Transverse colon (tissue), 4 donors: ENCODE measurements at places on chromosomes 5 and 9. TPM values are rescaled to one million over a fixed set of nuclear protein-coding genes. Genes with fewer than 3 reads are reported as not detected.
A peak's percentile ranks its signal among the peaks of the same experiment; 100 is the strongest.

The STKLD1 gene
- not detected for total RNA-seq

The FAM78A gene
- total RNA-seq, result 2.9 TPM

The RPL37 gene
- 15.1 TPM for total RNA-seq

The PCDHGA4 gene
- total RNA-seq, result 18.0 TPM

The PRKAA1 gene
- total RNA-seq, result 101 TPM

The MRRF gene
- 142 TPM for total RNA-seq

The C9orf153 gene
- total RNA-seq, result 0.48 TPM

The ALDOB gene
- total RNA-seq, result 20.1 TPM

The ZNF354C gene
- 2.0 TPM for total RNA-seq

The PCDHB15 gene
- total RNA-seq, result 1.1 TPM

The SLC4A9 gene
- total RNA-seq, result 0.82 TPM

The SPINK4 gene
- total RNA-seq, result not detected

The GPR150 gene
- not detected for total RNA-seq

The SLC45A2 gene
- total RNA-seq, result 1.6 TPM

The TEX48 gene
- total RNA-seq, result not detected

The MARCOL gene
- total RNA-seq, result not detected

The NTNG2 gene
- 0.27 TPM for total RNA-seq

The PCDHA9 gene
- total RNA-seq, result 0.48 TPM

GRCh38 chr5:2112173-2113025 is 229.7 kb upstream of the IRX4 start:
- no peak for DNase-seq

- DNase-seq, result no peak
Observed at GRCh38 chr9:69385581-69386033, 60.6 kb downstream of the ENTREP1 start.

DNA sequence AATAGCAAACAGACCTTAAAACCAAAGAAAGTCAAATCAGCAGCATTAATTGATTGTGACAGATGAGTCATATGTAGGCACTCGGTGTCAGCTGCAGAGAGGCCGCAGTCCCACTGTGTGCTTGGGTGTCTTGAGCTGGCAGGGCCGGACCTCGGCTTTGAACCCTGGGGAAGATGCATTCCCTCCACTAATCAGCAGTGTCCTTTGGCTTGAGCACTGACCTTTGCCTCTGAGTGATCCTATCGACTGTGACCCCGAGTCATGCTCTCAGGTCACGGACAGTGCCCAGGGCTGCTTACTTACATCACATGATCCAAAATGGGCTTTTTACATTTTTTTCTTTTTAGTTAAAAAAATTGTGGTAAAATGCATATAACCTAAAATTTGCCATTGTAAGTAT is 188.7 kb downstream of the GADD45G start:
- no peak for DNase-seq

GRCh38 chr5:142821733-142822487 is 51.7 kb downstream of the ARHGAP26 start:
- DNase-seq, result no peak

DNA sequence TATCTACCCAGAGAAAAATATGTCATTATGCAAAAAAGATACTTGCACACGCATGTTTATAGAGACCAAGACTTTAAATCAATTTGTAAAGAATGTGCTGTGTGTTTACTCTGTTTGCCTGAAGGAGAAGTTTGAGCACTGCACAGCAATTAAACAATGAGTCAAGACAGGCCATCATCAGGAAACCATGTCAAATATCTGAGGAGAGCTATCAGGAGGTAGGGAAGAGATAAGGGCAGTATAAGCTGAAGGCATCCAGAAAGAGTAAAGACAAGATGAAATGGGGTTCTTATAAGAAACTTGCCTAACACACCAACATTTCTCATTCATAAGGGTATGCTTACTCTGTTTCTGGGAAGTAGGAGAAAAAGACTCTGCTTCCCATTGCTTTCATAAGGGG is 405.8 kb upstream of the PTGER4 start:
- DNase-seq, result no peak

- DNase-seq, result no peak
Observed at GRCh38 chr5:56272765-56273164, 39.6 kb upstream of the ANKRD55 start.

- DNase-seq, result no peak
Observed at GRCh38 chr5:86500947-86501346, 116.8 kb upstream of the COX7C start.

DNA sequence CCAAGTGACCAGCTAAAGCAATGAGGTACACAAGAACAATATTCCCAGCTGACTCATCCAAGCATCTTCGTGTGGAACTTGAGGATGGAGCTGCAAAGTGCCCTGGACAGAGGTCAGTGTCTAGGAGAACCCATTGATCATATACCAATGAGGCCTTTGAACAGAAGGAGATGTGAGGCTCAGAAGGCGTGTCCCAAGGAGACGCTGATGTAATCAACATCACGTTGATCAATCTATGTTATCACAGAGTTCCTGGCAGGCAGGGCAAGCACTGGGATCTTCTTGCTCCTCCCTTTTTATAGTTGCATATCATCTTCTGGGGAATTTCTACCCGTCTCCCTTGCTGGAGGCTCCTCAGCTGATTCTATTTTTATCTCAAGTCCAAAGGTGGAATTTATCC is 163.4 kb downstream of the TRPM6 start:
- peak; percentile 17 for DNase-seq

- no peak for DNase-seq
Observed at GRCh38 chr9:119003882-119004617, 365.2 kb downstream of the BRINP1 start.

- DNase-seq, result no peak
Observed at GRCh38 chr5:150647275-150648251, 7.1 kb downstream of the SYNPO start.

GRCh38 chr5:137760719-137761516 is 6.8 kb upstream of the HNRNPA0 start:
- no peak for DNase-seq

DNA sequence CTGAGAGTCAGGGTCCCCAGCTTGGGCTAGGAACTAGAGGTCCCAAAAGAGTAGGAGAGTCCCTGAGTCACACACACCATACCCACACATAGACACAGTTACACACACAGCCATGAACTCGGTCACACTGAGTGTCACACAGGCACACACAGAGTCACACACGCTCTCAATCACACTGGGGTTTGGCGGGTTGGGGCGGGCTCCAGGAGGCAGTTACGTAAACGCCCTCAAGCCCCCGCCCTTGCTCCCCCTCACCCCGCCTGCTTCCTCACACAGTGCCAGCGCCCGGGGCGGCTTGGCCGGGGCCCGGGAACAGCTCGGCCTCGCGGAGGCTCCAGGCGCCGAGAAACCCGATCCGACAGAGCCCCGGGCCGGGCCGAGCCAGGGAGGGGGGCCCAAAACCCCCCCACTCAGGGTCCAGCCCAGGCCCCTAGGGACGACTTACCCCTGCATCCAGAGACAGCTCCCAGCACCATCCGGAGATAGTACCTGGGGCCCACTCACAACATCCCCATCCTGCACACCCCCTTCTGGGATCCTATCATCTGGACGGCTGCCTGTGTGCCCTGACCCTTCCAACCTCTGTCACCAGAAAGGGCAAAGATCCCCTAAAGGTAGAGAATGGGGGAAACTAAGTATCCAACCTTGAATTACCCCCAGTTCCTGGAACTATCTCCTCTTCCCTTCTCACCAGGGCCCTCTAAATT is 3.5 kb upstream of the CNTFR start:
- DNase-seq, result peak; percentile 56

GRCh38 chr5:61599370-61600122 is 267.5 kb downstream of the ZSWIM6 start:
- DNase-seq, result no peak

GRCh38 chr9:114285166-114285867 is 37.6 kb upstream of the ORM1 start:
- no peak for DNase-seq

- DNase-seq, result no peak
Observed at GRCh38 chr5:127827451-127827850, 124.3 kb downstream of the CCDC192 start.

- no peak for DNase-seq
Observed at GRCh38 chr9:9783211-9783610, 829.6 kb downstream of the PTPRD start.

- no peak for DNase-seq
Observed at GRCh38 chr5:110048491-110048890, 358.8 kb downstream of the MAN2A1 start.

DNA sequence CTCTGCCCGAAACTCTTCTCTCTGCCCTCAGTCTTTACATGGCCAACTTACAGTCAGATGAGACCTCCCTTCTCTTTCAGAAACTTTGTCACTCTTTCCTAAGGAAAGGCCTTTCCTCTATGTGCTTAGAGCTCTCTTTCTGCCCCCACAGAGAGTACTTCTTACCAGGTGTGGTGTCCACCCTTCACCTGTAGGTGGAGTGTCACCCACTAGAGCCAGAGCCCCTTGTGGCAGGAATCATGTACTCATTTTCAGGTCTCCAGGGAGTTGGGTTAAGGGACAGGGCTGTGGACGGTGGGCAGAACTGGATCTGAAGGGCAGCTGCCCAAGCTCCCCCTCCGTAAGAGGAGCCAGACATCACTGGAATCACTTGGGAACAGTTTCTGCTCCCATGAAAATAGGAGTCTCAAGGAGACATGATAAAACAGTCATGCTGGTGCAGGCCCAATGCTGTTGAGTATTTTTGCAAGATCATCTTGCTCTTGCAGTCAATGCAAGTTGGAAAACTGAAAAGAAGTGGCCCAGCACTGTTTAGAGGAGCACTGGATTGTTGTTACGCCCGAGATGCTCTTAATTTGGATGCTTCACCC is 436.7 kb downstream of the ZSWIM6 start:
- DNase-seq, result peak; percentile 9

GRCh38 chr5:131193106-131193505 is 22.4 kb downstream of the LYRM7 start:
- no peak for DNase-seq

GRCh38 chr9:135357863-135358551 is 121.6 kb upstream of the PPP1R26 start:
- DNase-seq, result no peak

- no peak for DNase-seq
Observed at GRCh38 chr5:151298063-151298855, 5.3 kb downstream of the SLC36A3 start.

DNA sequence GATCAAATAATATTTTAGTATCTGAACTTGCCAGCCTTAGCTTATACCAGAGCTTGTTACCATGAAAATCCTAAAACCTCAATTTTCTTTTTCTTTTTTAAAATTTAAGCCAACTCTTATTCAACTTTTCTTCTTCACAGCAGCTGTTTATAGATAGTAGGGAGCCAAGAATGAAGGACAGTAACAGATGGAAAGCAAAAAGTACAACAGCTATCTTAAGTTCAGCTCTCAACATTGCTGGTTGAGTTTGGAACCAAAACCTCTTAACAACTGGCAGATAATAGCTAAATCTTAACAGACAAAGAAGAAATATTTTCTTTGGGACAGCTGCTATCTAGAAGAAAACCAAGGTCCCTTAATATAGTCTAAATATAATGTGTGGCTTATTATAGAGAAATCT is 74.7 kb downstream of the PJA2 start:
- DNase-seq, result no peak

- no peak for DNase-seq
Observed at GRCh38 chr9:129449066-129449465, 171.8 kb downstream of the C9orf50 start.

GRCh38 chr5:108729242-108729615 is 18.5 kb upstream of the FER start:
- no peak for DNase-seq

GRCh38 chr5:54704825-54705224 is 187.3 kb downstream of the SNX18 start:
- no peak for DNase-seq

GRCh38 chr5:117144086-117144485 is 569.5 kb upstream of the SEMA6A start:
- DNase-seq, result no peak

DNA sequence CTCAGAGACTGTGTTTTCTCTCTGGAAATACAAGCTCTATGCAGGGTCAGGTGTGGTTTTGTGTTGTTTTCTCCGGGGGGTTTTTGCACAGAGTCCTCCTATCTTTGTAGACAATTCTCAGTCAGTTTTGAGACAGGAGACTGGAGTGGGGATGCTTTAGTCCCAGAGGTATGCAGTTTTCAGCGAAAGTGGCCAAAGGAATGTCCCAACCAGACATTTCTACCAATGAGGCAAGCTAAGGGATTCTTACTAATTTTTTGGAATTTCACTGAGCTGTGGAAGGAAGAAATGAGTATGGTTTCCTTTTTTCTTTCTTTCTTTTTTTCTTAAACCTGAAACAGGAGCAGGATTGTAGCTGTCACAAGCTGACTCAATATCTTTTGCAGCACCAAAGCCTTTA is 35.3 kb upstream of the PLPP1 start:
- DNase-seq, result no peak

- DNase-seq, result no peak
Observed at GRCh38 chr5:50800410-50800809, 134.0 kb downstream of the PARP8 start.

GRCh38 chr9:123080444-123080843 is 47.0 kb downstream of the GPR21 start:
- DNase-seq, result no peak

- DNase-seq, result no peak
Observed at GRCh38 chr5:1660001-1660400, 136.2 kb upstream of the LPCAT1 start.

DNA sequence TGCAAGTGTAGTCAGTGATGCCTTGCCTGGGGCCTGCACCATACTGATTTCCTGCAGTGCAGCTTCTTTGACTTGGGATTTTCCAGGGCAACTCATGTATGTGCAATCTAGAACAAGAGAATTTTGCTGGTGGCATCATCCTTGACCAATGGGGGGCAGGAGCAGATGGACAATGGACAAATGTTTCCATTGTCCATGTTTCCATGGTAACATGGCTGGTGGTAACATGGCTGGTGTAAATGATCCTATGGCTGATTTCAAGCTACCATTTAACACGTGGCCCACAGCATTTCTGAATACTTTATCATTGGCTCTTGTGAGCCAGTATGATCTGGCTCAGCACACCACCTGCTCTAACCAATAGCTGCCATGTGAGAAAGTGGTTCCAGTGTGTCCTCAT is 130.1 kb upstream of the OSMR start:
- DNase-seq, result no peak

GRCh38 chr9:30711591-30711990 is 1672.9 kb upstream of the ACO1 start:
- no peak for DNase-seq

- no peak for DNase-seq
Observed at GRCh38 chr9:77912895-77913693, 118.5 kb downstream of the GNAQ start.

DNA sequence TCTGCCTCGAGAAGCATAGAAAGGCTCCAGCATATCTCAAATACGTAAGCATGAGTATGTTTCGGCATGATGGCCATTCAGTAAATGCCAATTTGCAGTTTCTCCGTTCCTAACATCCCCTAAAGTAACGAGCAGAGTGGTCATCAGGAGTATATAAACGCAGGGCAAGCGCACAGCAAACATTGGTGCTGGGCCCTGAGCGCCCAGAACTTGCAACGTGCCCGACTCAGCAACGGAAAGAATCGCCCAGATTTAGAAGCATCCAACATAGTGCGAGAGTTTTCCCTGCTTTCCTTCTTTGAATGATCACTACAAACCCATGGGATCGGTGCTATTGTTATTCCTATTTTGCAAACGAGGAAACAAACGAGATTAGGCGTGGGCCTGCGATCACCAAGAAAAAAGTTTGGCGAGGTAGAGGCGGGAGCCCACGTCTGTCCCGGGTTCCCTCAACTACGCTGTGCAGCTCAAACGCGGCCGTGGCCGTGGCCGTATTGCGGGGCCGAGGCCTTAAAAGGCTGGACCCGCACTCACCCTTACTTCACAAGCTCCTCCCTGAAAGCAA is 505 bp downstream of the RPS14 start:
- no peak for DNase-seq
